Fibroblast of pulmonary artery (primary cell): ENCODE measurements at places on chromosomes 13 and 19.
A peak's percentile ranks its signal among the peaks of the same experiment; 100 is the strongest.

DNA sequence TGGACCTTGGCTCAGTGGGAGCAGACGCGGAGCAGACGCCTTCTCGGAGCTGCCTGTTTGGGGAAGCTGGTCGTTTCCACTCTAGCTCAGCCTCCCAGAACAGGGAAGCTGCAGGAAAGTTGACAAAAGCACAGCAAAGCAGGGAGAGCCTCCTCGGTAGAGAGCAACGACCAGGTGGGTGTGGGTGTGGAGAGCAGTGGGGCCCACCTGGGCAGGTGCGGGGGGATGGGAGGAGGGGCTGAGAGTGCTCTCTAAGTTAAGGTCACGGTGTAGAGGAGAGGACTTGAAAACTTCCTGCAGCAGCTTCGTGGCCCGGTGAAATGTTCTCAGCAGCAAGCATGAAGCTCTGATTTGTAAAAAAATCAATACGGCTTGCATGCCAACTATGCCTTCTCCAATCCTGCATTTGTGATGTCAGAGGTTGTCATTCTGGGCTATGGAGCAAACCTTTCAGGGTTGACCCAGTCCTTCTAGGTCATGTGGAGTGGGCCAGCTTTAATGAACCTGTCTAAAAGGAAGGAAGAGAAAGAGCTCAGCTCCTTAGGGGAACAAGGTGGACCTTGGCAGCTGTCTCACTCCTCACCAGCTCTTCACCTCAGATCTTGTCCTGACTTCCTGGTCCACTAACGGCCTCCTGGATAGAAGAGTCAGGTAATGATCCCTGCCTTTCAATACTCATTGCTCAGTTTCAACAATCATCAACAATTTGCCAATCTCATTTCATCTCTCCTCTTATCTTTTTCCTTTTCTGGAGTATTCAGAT, 85.8 kb upstream of the UBL3 start:
- DNase-seq = no peak

DNA sequence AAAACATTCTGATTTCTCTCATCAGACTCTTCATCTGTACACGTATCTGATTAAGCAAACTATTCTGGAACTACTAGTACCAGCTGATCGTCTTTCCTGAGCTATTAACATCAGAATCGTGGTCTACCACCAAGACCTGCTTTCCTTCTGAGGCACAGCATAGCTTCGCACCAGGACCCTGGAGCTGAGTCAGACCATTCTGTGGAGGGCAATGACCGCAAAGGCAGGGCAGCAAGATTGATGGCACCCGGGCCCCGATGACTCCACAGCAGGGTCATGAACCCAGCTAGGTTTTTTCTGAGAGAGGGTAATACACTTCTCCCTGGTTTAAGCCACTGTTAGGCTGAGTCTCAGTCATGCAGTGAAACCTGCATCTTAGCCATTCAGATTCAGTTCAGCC, 158.7 kb upstream of the GPR12 start:
- DNase-seq = no peak

DNA sequence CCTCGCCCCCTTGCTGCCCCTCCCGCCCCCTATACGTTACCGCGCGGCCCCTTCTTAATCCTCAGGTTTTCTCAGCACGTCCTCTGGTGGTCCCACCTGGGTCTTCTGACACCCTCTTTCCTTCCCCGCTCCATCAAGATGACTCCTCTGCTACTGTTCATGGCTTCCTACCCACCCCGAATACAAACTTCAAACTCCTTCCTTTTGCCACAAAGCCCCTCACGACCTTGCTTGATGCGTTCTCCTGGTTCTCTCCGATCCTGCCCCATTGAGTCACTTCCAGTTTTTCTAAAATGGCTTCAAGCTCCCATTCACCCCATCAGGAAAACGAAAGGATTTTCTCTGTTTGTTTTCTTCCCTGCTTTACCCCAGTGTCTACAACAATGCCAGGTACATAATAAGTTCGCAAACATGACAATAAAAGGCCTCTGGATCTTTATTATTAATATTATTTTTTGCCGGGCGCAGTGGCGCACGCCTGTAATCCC, 734 bp upstream of the SERTAD3 start:
- DNase-seq = no peak

DNA sequence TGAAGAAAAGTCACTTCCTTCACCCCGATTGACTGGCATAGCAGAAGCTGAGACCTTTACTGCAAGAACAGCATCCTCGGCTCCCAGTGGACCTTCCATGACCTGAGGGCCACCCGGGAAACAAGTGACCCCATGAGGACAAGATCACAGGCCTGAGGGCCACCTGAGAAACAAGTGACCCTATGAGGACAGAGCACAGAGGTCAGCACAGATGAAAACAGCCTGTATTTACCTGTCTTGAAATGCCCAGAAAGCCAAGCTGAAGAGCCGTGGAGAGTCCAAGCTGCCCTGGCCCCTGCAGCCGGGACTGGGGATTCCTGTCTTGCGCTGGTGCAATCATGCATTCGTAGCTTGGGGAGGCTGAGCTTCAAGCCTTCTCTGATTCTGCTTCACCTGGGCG, 114.2 kb upstream of the SPACA7 start:
- no peak for DNase-seq

GRCh38 chr13:27658546-27658945, 36.9 kb downstream of the POLR1D start:
- DNase-seq = peak; percentile 74

DNA sequence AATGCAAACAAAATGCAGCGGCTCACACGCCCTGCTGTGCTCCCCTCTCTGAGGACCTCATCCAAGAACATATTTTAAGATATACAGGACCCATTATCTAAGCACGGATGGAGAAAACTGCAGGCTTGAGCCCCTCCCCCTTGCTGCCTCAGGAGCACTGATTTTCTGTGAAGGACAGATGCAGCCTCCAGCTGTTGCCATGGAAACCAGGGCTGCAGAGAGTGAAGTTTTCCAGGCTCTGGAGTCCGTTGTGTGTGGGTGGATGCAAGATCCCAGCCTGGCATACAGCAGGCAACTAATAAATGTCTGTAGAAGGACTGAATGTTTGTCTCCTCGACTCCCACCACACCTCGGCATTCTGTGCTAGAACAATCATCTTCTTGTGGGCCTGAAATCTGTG, 105.6 kb upstream of the PEG3 start:
- no peak for DNase-seq

GRCh38 chr19:55146078-55146704, 2.8 kb downstream of the TNNT1 start:
- peak; percentile 24 for DNase-seq

DNA sequence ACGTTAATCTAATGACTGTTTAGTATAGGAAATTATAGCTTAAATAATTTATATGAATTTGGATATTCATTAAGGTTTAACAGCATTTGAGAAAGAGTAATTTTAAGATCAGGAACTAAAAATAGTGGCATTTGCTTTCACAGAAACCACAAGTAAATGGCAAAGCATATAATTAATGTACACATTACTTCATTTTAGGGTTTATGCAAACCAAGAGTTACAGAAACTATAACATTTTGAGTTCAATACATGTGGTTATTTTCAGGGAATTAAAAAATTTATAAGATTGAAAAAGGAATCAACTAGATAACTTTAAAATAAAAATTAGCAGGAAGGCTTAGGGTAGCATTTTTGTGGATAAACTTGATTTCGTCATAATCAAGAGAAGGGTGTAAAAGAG, 151.7 kb upstream of the MIR17HG start:
- DNase-seq = no peak

GRCh38 chr19:17770613-17771012, 19.3 kb downstream of the FCHO1 start:
- DNase-seq = no peak

DNA sequence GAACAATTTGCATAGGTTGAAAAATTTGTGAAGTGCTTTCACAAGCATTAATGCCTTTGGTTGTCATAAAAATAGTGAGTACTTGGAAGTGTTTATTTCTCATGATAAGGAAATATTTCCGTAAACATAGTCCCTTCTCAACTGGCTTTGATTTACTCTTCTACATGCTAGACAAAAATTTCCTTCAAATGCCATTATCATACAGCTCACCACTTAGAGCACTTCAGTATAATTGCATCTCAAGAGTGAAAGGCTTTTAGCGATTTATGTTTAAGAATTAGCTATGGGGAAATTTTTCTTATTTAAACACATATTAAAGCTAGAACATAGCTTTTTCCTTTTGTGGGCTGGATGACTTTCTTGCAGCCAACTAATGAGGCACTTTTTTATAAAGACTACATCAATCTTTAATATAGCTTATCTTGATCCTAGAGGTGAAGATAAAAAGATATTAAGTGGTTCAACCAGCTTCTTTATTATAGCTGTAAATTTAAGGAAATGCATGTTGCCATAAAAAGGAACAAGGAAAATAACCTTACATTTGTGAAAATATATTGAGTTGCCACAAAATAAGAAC, 656.8 kb downstream of the SLITRK6 start:
- DNase-seq = no peak

- DNase-seq = peak; percentile 35
Measured at GRCh38 chr19:38155453-38155852, 68.6 kb downstream of the DPF1 start.

GRCh38 chr13:75877071-75877470, 240.9 kb downstream of the LMO7 start:
- no peak for DNase-seq

DNA sequence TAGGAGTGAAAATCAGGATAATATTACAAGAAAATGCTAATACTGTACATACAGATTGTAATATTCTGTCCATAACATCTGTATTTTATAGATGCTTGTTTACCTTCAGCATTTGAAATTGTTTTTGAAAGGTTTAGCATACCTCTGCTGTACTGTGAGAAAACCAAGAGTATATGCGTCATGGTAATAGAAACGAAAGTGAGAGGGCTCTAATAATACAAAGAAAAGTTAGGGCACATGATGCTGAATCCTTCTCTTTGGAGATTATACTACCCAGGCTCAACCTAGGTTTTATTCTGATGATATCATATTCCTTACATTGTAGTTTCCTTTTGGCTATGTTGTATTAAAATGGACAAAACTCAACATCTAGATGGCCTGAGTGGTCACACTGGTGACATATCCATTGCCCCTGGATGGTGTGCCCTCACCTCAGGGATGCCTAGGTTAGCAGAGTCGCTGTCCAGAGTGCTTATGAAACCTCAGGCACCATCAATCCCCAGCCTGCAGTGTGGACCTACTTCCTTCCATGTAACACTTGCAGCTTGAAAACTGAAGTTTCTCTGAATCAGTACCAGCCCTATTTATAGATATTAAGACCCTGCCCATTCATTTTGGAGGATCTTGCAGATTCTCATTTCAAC, 253.7 kb downstream of the KCTD12 start:
- DNase-seq = peak; percentile 21

DNA sequence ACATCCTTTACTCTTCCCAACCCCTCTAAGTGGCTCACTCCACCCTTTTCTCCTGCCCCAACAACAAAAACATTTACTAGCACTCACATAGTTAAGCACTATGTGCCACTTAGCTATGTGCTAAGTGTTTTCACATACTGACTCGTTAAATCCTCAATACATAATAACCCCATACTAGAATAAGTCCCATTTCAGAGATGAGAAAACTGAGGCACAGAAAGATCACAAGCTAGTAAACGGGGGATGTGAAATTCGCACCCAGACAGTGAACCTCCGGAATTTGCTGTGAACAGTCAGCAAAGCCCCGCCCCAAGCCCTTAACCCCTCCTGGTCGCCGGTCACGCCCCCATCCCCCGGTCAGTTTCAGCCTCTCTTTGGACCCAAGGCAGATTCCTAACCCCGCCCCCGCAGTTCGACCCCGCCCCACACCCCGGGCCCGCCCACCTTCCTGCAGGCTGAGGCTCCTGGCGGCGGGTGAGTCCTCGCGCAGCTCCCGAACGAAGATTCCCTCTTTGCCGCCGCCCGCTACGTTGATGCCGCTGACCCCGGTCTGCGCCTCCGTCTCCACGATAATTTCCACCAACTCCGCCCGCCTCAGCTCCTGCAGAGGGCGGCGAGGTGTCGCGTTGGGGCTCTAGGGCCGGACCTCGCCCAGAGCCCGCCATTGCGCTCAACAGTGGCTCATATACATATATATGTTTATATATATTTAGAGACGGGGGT, 9.8 kb downstream of the PRX start:
- DNase-seq = peak; percentile 92

- DNase-seq = no peak
Measured at GRCh38 chr19:17159466-17160393, 55.4 kb upstream of the USE1 start.

DNA sequence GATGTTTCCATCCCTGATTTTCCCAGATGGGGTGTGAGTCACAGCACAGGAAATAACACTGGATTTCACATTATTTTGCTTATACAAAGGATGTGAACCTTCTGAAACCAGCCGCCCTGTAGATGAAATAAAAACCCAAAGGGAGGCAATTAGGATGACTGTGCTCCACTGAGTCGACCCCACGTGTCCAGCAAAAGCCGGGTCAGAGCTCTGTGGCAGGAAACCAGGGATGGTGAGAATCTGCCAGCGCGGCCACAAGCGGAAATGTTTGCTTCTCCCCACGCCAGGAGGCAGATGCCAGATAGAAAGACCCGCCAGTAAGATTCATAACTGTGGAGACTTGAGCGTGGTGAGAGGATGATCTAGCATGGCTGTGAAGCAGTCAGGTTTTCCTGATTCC, 764.4 kb downstream of the LIG4 start:
- DNase-seq = peak; percentile 92

GRCh38 chr13:109667056-109667455, 119.3 kb downstream of the IRS2 start:
- DNase-seq = peak; percentile 41

DNA sequence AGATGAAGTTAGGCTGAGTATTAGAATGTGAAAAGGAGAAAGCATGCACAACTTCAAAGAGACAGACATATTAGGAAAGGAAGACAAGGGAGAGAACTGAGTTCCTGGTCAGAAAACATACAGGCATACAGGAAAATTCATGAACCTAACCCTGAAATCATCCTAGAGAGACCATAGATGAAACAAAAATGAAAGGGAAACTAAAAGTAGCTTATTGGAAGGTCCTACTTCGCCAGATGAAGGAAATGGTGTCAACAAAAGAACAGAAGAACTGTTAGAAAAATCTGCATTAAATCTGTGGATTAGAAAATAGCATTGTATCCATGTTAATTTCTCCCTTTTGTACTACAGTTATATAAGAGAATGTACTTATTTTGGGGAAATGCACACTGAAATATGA, 169.0 kb upstream of the UFM1 start:
- no peak for DNase-seq

DNA sequence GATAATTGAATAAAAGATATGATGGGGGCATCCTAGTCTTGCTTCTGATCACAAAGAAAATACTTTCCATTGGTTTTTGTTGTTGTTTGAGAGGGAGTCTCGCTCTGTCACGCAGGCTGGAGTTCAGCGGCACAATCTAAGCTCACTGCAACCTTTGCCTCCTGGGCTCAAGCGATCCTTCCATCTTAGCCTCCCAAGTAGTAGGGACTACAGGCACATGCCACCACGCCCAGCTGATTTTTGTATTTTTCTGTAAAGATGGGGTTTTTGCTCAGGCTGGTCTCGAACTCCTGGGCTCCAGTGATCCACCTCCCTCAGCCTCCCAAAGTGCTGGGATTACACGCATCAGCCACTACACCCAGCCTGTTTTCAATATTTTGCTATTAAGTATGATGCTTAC, 17.1 kb upstream of the PSMC4 start:
- no peak for DNase-seq

- peak; percentile 98 for DNase-seq
Measured at GRCh38 chr13:28329395-28330158, 165.4 kb downstream of the FLT1 start.
